B cell (primary cell): ENCODE measurements at places on chromosomes 4 and X. TPM values are rescaled to one million over a fixed set of nuclear protein-coding genes. Genes with fewer than 3 reads are reported as not detected.

- no peak overlapping the region for H3K4me3 ChIP-seq
- no peaks in the 10 kb centered on the region for H3K36me3 ChIP-seq
- H3K27ac ChIP-seq = no peak overlapping the region
- no peaks in the 10 kb centered on the region for H3K27me3 ChIP-seq
These were observed 306.0 kb upstream of the AADAT start for GRCh38 chr4:170395773-170396172.

NEIL3 gene
- 0.15 TPM in 1 of 2 replicates, not detected in the other for total RNA-seq

ATP8A1 gene
- total RNA-seq = 51.8 and 54.3 TPM in 2 replicates

DNA sequence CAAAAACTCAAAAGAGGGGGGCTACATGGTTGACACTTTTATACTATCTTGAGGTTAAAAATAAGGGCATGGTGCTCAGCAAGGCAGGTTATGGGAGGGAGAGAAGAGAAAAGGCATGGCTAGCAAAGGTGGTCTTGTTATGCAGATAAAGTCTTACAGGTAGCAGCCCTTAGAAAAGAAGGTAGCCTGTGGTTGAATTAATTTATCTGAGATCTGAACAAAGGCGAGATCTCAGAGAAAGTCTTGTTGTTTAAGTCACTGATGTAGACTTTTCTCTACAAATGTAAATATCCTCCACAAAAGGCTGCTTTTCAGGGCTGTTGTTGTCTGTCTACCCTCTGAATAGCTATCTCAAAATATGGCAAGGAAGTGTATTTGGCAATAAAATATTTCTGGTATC lies 1250.4 kb downstream of the PCDH18 start:
- H3K27ac ChIP-seq = no peak overlapping the region
- no peaks in the 10 kb centered on the region for H3K36me3 ChIP-seq
- H3K4me3 ChIP-seq = no peak overlapping the region
- no peaks in the 10 kb centered on the region for H3K4me1 ChIP-seq
- DNase-seq = no peak

CENPVL2 gene
- not detected in 2 replicates for total RNA-seq

- peaks cover 35% of the 10 kb centered on the region for H3K4me1 ChIP-seq
- H3K27me3 ChIP-seq = no peaks in the 10 kb centered on the region
- peaks cover 15% of the 10 kb centered on the region for H3K36me3 ChIP-seq
These were observed 125.5 kb upstream of the MAP3K15 start for GRCh38 chrX:19640693-19641374.

PPP4R3C gene
- total RNA-seq = not detected in 2 replicates

DNA sequence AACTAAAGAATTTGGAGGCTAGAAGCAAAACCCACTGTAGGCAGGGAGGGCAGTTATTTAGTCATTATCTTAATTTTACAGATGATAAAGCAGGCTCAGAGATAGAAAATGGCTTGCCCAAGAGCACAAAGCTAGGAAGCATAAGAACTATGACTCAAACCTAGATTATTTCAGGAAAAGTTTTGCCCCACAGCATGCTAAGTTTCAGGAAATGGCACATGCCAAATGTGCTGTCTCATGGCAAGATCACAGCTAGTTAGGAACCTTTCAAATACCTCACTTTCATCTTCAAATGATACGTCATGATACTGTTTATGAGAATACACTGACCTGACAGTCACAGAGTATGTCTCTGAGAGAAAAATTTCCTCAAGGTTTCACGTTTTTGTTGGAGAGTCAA lies 78.5 kb upstream of the SPANXC start:
- H3K4me3 ChIP-seq = no peak overlapping the region
- DNase-seq = no peak
- no peaks in the 10 kb centered on the region for H3K4me1 ChIP-seq
- H3K27ac ChIP-seq = no peak overlapping the region

DNA sequence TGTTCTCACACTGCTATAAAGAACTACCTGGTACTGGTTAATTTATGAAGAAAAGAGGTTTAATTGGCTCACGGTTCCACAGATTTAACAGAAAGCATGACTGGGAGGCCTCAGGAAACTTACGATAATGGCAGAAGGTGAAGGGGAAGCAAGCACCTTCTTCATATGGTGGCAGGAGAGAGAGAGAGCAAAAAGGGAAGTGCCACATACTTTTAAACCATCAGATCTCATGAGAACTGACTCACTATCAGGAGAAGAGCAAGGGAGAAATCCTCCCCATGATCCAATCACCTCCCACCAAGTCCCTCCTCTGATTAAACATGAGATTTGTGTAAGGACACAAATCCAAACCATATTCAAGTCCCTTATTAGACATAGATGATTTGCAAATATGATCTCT lies 12.3 kb upstream of the RAP2C start:
- H3K27ac ChIP-seq = no peak overlapping the region
- H3K4me3 ChIP-seq = no peak overlapping the region
- H3K27me3 ChIP-seq = no peaks in the 10 kb centered on the region
- no peaks in the 10 kb centered on the region for H3K36me3 ChIP-seq

DNA sequence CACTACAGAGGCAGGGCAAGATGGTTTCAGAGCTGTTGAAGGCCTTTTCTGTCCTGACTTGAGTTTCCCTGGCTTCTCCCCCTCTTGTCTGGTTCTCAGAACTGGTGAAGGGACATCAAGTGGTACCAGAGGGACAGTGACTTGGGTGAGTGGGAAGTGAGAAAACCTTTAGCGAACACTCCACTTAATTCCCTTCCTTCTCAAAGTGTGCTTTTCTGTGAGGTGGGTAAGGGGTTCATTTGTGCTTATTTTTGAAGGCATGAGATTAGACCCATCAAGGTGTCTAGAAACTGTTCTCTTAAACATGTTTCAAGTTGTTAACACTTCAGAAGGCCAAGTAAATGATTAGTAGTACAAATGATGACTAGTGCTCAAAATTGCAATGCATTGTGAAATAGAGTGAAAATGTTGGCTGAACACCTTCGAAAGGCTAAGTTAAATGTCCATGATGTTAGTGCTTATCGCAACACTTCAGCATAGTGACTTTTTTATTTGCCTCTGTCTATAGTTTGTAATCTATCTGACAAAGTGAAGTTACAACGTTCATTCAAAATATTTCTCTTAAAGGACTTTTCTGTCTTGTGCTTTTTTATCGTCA lies 2.8 kb downstream of the AREG start:
- H3K4me3 ChIP-seq = no peak overlapping the region
- H3K27me3 ChIP-seq = no peaks in the 10 kb centered on the region
- no peak overlapping the region for H3K27ac ChIP-seq
- H3K4me1 ChIP-seq = peaks cover 8% of the 10 kb centered on the region
- no peaks in the 10 kb centered on the region for H3K36me3 ChIP-seq

DNA sequence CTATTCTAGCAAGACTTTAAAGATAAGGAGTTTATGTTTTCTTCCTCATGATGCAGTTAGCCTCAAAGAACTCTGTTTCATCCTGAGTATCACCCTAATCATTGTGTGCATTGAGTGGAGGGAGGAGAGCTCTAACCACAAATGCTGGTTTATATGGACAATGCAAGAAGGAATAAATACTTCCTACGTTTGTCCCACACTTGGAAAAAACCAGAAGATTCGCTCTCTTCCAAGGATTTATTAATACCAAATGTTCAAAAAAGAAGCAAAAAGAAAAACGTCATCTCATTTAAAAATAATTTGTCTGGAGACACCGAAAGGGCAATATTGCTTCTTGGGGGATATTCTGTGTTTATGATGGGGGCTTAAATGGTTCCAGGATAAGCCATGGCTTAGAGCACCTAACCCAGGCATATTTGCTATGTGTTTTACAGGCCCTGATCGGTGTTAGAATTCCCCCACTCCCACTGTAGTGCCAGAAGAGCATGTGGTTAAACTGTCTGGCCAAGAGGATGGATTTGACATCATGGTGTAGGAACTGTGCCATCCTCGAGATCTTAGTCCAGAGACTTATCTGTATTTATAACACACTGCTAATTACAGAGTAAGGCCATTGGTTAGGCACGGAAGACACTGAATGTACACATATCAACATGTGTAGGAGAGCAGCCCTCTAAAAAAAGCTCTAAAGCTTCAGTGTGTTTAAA lies 227.2 kb downstream of the ANK2 start:
- no peaks in the 10 kb centered on the region for H3K36me3 ChIP-seq
- no peak overlapping the region for H3K4me3 ChIP-seq
- H3K27ac ChIP-seq = no peak overlapping the region
- no peak for DNase-seq
- H3K27me3 ChIP-seq = no peaks in the 10 kb centered on the region

DNA sequence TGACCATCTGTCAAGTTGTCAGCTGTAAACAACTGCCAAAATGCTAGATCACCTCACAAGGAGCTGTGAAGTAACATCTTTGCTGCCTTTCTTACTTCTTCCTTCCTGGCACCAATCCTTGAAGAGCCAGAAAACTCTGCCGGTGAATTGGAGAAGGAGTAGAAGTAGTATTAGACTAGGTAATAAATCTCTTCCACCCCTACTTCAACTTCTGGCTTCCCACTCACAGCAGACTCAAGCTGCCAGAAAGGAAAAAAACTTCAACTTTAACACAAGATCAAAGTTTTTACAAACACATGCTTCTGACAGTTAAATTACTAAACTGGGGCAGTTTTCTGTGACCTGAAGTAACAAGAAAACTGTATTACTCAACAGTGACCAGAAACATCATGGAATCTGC lies 164.7 kb upstream of the SLC7A11 start:
- H3K4me1 ChIP-seq = no peaks in the 10 kb centered on the region
- H3K27me3 ChIP-seq = no peaks in the 10 kb centered on the region
- DNase-seq = no peak
- no peak overlapping the region for H3K4me3 ChIP-seq
- H3K27ac ChIP-seq = no peak overlapping the region
